Amygdala (tissue), 56 donors: ENCODE measurements at places on chromosomes 1 and 21.

GRCh38 chr1:217712925-217713597 is 81.9 kb downstream of the SPATA17 start:
- no peak for DNase-seq

DNA sequence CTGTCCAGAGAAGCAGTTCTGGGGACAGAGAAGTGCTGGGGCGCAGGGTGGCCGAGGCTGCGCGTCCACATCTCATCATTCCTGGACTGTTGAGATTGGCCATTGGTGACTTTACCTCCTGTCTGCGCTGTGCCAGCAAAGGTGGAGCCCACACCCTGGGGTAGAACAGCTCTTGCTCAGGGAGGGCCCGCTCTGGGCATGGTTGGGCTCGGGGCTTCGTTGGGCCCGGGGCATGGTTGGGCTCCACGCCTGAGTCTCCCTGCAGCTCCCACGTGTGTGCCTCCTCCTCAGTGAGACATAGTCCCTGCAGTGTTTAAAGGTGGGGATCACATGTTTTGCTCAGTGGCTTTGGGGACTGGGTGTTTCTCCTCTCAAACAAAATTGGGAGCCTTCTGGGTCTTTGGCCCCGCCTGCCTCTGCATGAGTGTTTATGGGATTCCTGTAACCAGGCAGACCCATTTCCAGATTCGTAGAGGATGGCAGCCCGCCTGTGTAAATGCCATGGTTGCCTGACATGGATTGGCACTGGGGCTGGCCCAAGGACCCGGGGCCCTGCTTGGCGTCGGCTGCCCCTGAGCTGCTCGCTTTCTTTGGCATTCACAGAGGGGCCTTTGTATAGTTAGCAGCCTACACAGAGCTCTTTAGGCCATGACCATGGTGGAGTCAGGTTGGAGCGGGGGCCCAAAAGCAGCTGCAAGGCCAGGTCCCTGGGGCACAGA is 104.6 kb downstream of the TLR5 start:
- DNase-seq: no peak

GRCh38 chr1:175222296-175222938 is 29.8 kb upstream of the KIAA0040 start:
- no peak for DNase-seq

DNA sequence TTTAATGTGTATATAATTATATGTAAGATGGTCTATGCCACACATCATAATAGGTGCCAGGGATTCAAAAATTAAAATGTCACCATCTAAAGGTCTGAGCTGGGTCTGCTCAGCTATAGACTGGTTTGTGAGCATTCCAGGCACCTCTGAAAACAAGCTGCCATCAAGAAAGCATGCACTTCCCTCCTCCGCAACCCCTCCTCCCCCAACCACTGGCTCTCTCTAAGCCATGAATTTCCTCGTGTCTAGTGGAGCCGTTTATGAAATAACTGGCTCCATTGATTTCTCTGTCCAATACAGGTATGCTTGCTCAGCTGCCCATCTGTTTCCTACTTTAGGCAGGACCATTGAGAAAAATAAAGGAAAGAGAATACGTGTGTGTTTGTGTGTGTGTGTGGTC is 522.6 kb upstream of the PLXNA2 start:
- DNase-seq: no peak

DNA sequence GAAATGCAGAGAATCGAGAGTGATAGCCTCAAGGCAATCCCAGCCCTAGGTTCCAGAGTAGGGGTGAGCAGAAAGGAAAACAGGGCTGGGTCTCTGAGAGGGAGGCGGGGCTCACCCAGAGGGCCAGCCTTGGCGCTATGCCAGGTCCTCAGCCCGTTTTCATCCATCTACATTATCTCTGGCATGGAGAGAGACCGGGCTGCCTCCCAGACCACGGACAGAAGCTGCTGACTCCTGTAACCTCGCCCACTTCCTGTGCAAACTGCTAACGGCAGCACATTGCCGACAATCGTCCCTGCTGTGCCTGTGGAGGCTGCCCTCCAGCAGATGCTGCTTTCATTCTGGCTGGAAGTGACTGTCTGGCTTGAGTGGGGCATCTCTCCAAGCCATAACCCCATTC is 569.1 kb downstream of the NPHP4 start:
- no peak for DNase-seq

GRCh38 chr1:201185527-201186128 is 5.0 kb upstream of the IGFN1 start:
- DNase-seq: no peak

DNA sequence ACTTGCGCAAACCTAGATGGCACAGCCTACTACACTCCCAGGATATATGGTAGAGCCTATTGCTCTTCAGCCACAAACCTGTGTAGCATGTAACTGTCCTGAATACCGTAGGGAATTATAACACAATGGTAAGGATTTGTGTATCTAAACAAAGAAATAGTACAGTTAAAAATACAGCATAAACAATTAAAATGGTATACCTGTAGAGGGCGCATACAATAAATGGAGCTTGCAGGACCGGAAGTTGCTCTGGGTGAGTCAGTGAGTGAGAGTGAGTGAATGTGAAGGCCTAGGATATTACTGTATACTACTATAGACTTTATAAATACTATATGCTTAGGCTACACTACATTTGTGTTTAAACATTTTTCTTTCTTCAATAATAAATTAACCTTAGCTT is 99.3 kb downstream of the PLD5 start:
- DNase-seq: no peak

DNA sequence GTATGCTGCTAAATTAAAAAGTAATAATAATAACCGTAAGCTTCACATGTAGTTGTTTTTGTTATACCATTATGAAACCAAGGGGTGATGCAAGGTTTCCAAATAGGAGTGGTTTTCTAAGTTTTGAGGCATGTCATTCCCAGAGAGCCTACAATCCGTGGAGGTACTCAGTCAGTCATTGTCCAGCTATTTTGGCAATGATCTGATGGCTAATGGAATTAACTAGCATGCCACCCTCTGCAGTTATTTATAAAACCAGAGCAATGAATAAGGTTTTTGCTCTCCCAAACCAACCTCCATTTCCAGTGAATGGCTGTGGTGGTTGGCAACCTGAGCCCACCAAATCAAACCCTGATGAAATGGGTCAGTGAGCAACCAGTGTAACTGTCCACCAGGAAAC is 106.4 kb downstream of the TBX15 start:
- no peak for DNase-seq

DNA sequence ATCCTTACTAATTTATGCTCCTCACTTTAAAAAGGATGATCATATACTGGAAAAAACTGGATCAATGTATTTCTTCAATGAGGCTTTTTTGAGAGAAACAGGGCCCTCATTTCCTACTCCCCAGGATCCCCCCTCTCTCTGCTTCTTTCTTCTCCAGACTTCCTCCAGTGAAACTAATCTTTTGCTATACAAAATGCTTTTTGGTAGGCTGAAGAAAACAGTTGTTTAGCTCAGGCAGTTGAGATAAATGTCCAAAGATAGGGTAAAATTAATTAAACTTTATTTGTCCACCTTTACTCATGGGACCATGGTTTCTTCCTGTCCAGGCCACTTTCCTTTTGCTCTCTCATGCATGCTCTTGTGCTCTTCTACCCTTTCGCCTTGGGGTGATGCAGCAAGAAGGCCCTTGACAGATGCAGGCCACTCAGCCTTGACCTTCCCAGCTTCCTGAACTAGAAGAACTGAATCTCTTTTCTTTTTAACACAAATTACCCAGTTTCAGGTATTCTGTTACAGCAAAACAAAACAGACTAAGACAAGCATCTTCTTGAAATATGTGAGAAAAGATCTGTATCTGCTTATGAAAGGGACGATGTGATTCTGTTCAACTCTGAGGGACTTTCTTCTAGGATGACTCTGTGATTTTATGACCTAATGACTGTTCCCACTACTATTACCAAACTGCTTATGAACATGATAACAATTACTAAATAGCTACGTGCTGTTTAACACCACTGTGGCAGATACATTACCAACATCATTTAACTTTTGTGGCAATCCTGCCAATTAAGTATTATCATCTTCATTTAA is 63.7 kb downstream of the NVL start:
- DNase-seq: no peak

GRCh38 chr1:116254776-116255175 is 118.3 kb upstream of the ATP1A1 start:
- no peak for DNase-seq

DNA sequence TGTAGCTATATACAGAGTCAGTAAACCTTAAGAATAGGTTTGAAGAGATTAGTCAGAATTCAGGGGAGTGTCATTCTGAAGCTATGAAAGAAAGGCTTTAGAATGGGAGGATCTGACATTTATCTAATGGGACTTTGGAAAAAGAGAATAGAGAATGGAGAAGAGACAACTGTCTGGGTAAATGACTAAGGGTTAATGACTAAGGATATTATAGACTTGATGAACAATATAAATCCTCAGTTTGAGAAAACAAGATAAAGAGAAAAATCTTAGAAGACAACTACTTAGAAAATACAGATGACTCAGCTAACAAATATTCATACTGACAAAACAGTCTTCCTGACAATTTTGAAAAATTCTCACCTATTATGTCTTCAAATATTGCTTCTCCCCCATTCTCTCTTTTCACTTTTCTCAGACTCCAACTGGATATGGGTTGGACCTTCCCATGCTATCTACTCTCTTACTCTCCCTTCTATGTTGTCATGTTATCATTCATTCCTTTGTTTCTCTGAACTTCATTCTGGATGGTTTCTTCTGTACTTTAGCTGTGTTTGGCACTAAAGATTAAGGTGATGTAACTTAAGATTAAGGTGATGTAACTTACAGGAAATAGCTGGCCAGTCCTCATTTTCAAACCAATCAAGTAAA is 20.4 kb downstream of the SLC16A1 start:
- no peak for DNase-seq

DNA sequence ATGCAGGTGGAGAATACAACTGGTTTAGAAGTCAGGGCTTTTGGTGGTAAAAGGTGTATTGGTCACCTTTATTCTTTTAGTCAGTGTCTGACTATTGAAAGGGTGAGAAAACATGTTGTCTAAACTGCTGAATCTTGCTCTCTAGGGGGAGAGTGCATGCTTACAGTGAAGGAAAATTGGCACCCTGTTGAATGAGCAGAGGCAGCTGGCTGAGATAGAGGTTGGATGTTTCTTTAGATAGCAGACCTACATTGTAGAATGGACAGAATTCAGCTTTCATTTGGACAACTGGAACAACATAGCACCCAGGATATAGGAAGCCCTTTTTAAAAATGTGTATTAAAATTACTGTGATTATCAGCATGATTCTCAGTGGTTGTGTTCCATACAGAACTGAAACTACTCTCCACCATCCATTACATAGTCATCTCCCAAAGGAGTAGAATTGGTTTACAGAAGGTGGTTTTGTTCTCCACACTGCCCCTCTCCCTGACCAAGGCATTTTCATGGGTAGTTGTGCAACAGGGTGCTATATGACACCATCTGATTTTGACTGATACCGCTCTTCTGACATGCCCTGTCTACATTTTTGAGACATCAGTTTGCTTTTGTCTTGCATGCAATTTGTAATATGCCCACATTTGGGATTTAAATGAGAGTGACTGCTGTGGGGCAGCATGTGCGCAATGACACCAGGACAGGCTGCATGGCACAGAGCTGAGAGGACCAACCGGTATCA is 16.2 kb downstream of the RHOU start:
- no peak for DNase-seq

GRCh38 chr1:156583821-156584622 is 4.5 kb downstream of the TTC24 start:
- DNase-seq: peak; percentile 6

GRCh38 chr1:236489710-236490377 is 33.9 kb upstream of the LGALS8 start:
- DNase-seq: no peak

DNA sequence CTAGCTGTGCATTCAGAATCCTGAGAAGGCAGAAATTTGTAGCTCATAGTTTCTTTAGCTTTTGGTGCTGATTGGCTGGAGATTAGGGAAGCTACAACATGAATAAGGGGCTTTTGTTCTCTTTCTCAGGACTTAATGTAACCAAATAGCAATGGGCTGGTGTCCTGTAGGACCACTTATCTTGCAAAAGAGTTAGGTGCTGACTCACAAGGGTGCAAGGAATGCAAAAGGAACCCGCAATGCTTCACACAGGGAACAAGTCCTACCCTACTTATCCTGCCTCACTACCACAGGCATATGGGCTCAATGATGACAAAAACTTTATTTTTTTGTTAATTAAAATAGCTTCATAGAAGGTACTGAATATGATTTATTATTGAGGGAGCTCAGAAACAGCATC is 541.5 kb downstream of the AMY1C start:
- DNase-seq: no peak

- no peak for DNase-seq
These were observed 109.0 kb downstream of the KCNH1 start for GRCh38 chr1:211024901-211025300.

- DNase-seq: no peak
These were observed 20.6 kb upstream of the WNT2B start for GRCh38 chr1:112488141-112488540.

DNA sequence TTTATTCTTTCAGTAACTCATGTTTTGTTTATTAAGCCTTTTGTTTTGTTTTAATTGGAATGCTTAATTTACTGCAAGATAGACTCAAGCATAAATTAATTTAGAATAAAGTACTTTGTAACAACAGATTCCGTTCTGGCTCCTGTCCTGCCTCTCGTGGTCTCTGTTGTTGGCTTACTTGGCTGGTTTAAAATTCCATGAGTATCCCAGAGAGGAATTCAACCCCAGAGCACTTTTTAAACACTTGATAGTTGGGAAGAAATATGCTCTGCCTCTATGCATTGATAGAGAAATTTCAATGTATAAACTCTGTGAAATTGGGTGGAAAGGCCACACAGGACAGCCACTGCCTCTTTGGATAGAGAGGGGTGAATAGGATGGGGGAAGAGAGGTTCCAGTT is 89.7 kb downstream of the ATP5PO start:
- no peak for DNase-seq

DNA sequence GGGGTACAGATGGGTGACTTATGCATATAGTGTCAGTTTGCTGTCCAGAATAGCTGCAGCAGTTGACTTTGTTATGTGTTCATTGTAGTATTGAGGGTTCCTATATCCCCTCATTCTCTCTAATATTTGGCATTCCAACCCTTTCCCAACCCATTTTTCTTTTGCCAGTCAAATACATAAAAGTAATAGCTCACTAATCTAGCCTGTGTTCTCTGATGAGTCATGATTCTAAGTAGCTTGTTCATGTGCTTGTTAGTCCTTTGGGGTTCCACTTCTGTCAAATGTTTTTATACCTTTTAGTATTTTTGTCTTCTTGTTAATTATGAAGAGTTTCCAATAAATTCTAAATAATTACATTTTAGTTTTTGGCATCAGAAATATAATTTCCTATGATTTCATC is 99.2 kb upstream of the MROH9 start:
- no peak for DNase-seq

DNA sequence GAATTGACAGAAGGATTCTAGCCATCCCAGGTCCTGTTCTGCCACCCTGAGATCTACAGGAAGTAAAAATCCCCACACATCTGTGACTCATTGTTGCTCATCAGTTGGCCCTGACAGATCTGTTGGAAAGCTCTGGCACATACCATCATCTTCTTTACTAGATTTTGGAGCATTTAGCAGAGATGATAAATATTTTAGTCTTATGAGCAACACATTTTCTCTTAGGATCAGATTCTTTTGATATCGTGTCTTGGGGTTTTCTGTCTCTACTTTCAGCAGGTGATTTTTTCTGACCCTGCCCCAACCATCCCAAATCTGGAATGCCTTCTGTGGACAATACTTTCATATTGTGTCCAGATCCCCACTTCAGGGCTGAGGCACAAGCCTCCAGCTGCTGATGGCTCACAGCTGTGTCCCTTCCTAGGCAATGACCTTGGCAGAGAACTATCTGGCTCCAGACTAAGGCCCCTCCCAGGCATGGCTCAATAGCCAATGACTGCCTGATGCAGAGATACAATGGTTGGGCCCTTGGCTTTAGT is 102.8 kb downstream of the GDAP2 start:
- DNase-seq: no peak

- DNase-seq: no peak
These were observed 1.6 kb downstream of the ST6GALNAC5 start for GRCh38 chr1:76868916-76869315.
